ENCODE measurements at places on chromosomes 5 and 9. TPM values are rescaled to one million over a fixed set of nuclear protein-coding genes. Genes with fewer than 3 reads are reported as not detected.

Gene ASTN2
- 4.0 TPM for total RNA-seq

Gene PCDHB3
- 0.38 TPM for total RNA-seq

Gene RANBP6
- 43.6 TPM for total RNA-seq

Gene MEIKIN
- total RNA-seq: not detected

Gene GPR21
- total RNA-seq: 0.90 TPM

Gene PCDHGA10
- 3.9 TPM for total RNA-seq

Gene PCDHB11
- 0.38 TPM for total RNA-seq

Gene CHD1
- 69.0 TPM for total RNA-seq

Gene SPINK6
- not detected for total RNA-seq

Gene PCDHB6
- total RNA-seq: 0.09 TPM

Gene SEMA4D
- total RNA-seq: 3.4 TPM

Gene BARHL1
- total RNA-seq: not detected

Gene ABO
- total RNA-seq: not detected

Gene IFNB1
- not detected for total RNA-seq

Gene EQTN
- total RNA-seq: not detected

Gene TAF11L10
- total RNA-seq: not detected

Gene OSMR
- total RNA-seq: 9.7 TPM

Gene ARSI
- total RNA-seq: 0.09 TPM

Gene RNF130
- total RNA-seq: 34.2 TPM

Gene PCDHGB6
- 1.7 TPM for total RNA-seq

Gene SPATA31C1
- not detected for total RNA-seq

Gene MCIDAS
- under 0.01 TPM for total RNA-seq

Gene WHRN
- under 0.01 TPM for total RNA-seq

Data from endothelial cell of coronary artery (primary cell).